ENCODE measurements at places on chromosomes 2 and 18. TPM values are rescaled to one million over a fixed set of nuclear protein-coding genes. Genes with fewer than 3 reads are reported as not detected.

DNA sequence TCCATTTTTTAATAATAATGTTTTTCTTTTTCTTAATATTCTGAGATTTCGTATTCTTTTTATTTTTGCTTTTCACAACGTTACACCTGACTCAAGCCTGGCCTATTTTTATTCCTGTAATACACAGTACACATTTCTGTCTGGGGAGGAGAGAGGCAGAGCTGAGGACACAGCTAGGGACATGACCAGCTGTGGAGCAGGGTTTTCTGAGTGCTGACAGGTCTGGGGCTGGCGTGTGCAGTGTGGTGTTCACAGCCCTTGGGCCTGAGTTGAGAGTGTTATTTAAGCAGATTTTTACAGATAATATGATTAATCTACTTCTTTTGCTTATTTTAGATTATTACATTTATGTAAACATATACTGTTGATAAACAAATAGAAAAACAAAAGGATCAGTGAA is 55.9 kb downstream of the ZAP70 start:
- DNase-seq: no peak

GRCh38 chr2:176680916-176681516 is 411.8 kb downstream of the MTX2 start:
- DNase-seq: no peak

The ERICH2 gene
- total RNA-seq: 1.7 TPM

The C18orf54 gene
- total RNA-seq: 1.4 TPM

The SLC11A1 gene
- total RNA-seq: 6.4 TPM

Measured in cardiac septum (tissue), 1 donor.